ENCODE measurements at places on chromosomes 12 and 14.
A peak's percentile ranks its signal among the peaks of the same experiment; 100 is the strongest.

DNA sequence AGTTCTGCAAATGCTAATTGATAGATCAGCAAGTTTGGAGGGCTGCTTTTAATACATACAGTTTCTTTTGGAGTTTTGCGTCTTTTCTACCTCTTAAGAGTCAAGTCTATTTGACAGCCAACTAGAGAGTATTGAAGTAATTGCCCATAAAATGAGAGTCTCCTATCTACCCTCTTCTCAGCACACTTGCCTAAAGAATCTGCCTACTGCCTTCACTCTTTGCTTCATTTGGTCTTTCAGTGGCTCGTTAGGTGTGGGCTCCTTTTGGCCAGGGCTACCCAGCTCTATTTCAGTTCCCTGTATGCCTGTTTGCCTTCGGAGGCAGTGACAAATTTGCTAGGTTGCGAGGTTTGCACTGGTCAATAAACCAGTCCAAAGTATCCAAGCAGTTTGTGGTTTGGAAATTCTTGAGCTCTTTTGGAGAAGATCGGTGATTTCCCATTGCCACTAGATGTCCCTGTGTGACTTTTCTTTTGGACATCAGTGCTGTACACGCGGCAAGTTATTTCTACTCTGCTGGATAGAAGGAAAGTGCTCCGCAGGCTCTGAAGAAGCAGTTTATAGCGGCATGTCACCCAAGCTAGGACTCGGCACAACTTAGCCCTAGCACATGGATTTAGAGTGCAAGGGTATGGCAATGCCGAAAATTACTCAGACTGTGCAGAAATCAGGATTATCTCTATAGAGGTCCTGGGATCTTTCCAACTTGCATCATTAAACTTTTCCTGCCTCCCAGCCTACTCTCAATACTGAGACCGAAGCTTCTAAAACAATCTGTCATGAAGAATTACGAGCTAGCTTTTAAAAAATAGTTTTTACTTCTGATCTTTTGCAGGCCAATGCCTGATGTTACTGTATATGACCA, 38.6 kb downstream of the MGST1 start:
- peak; percentile 87 for DNase-seq

GRCh38 chr12:112496496-112496895, 77.7 kb downstream of the PTPN11 start:
- no peak for DNase-seq

DNA sequence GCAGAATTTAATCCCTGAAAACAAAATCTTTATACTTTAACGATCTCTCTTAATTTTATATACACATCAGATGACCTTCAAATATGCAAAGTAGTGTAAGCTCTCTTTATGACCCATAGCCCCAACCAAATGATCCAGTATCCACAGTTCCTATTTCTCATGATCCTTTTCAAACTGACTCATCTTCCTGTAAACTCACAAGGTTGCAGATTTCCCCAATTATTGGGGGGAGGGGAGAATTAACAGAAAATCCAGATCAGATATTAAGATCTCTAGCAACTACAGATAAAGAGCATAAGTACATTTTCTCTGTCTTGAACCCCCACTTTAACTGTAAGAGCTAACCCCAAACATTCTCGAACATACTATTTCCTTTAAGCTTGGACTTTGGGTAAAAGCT, 12.5 kb downstream of the GNS start:
- DNase-seq, result peak; percentile 35

DNA sequence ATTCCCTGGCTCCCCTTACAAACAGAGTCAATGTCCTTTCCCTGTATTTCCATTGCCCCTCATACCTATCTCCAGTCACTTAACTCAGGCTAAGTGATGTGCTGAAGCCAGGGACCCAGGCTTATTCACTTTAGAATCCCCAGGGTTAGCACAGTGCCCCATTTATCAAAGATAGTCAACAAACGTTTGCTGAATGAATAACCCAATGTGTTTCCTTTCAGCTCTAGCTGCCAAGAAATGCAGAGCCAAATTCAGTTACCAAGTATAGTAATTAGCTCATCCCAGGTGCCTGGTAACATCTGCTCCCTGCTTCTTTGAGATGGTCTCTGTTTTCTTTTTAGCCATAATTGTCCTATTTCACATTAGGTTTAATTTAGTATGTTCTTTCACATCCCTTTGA, 189.5 kb downstream of the PHLDA1 start:
- no peak for DNase-seq

- peak; percentile 29 for DNase-seq
Measured at GRCh38 chr14:90398315-90398839, 1.5 kb downstream of the CALM1 start.

- DNase-seq, result peak; percentile 96
Measured at GRCh38 chr12:88241862-88242570, 99.9 kb downstream of the TMTC3 start.

GRCh38 chr12:131784909-131785762, 43.1 kb upstream of the MMP17 start:
- peak; percentile 14 for DNase-seq

DNA sequence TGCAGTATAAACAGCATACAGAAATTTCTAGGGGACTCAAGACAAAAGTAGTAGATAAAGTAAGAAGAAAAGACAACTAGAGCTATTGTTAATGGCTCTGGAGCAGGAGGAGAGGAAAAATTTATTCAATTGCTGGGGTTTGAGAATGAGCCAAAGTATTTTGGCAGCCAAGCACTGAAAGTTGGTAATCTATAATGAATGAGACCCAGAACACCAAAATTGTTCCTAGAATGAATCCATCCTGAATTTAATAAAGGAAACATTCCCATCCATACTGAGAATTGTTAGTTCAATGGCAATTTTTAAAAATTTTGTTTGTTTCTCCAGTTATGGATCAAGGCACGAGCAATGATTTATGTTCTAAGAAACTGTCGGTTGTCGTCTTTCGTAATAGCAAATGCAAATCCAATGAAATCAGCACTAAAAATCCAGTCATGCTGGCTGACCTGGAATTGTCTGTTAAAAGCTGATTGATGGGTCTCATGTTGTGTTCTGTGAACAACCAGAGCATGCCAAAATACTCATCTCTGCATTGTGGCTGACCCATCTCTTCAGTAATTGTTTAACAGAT, 170.9 kb upstream of the LMNTD1 start:
- DNase-seq, result peak; percentile 61

GRCh38 chr14:57771801-57772200, 94.1 kb downstream of the SLC35F4 start:
- DNase-seq, result no peak

DNA sequence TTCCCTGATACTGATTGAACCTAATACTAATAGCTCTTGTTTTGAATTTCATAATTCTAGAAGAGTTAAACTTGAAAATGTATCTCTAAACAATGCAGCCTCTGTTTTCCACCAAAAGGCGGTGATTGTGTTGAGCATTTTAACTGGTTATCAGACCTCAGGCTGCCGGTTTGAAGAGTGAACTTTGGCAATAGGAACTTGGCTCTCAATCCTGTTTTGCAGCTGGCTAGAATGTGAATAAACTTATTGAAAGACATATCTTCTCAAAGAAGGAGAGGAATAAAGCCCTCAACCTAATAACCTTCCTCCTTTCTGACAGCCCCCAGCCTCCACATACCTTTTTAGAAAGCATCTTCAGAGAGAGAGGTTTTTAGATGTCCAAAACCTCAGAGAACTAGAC, 105.4 kb downstream of the SRGAP1 start:
- DNase-seq, result peak; percentile 69

- DNase-seq, result no peak
Measured at GRCh38 chr14:34257505-34257904, 204.5 kb downstream of the SPTSSA start.

DNA sequence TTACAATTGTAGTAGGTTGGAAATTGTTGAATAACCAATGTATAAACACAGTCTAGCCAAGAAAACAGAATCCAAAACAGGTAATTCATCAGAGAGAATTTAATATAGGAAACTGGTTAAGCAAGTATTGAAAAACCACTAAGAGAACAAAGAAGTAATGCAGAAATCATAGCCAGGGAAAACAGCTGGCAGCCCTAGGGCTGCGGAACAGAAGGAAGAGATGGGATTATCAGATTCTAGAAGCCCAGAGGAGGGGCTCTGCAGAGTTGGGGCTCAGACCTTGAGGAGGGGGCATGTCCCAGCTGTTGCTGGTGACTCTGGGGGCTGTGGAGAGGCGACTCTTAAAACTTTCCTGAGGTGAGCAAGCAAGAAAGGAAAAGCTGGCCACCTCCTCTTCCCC, 49.4 kb downstream of the CD9 start:
- DNase-seq, result no peak

DNA sequence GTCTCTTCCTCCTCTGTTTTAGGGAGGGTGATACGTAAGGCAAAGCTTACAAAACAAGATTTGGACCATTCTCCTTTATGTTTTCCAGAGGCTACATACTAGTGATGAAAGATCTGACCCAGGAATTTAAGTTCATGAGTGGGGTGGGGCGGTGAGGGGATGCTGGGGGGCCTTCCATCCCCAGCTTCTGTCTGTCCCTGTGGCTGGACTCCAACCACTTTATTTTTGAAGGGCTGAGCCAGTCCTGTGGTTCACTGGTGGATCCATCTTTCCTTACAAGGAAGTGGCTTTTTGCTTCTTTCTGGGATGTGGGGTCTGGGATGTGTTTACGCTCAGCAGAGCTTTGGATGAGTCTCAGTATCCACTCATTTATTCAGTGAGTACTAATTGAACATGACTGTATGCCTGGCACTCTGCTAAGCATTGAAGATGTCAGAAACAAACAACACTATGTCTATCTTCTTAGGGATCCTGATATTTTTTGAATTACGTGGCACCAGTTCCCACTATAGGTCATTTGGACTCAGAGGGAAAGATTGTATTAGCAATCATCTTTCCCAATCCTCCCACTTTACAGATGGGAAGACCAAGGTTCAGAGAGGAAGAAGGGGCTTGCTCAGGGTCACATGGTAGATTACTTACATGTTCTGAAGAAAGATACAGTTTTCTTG, 291.8 kb upstream of the TBX3 start:
- no peak for DNase-seq

- peak; percentile 64 for DNase-seq
Measured at GRCh38 chr14:71202881-71203280, 295.6 kb downstream of the PCNX1 start.

Measured in fibroblast of pulmonary artery (primary cell).